Activated T-helper 1 cell treated with anti-CD3 and anti-CD28 coated beads, Interleukin-2, amount 50 U/mL, for 16 hours (primary cell): ENCODE measurements at places on chromosomes 1 and 21.

- no peak for DNase-seq
Observed at GRCh38 chr21:17455451-17455850, 57.4 kb upstream of the CXADR start.

GRCh38 chr21:22925032-22925431 is 1926.8 kb downstream of the NCAM2 start:
- DNase-seq, result no peak

- DNase-seq, result no peak
Observed at GRCh38 chr1:86450847-86451246, 17.9 kb upstream of the CLCA1 start.

- no peak for DNase-seq
Observed at GRCh38 chr1:198440842-198441241, 99.6 kb downstream of the ATP6V1G3 start.

DNA sequence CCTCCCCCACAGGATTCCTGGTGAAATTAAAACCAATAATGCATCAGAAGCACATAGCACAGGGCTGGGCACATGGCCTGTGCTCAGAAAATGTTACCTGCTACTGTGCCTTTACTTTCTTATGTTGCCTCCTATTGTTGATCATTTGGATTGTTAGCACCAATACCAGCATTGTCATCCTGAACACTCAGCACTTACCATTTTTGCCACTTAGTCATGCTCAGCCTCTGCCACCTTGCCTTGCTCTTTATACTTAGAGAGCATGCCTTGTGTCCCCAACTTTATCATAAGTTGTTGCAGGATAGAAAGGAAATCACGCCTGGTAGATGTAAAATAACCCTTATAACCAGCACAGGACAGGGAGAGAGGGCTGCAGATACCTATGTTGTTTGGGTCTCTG is 361.0 kb upstream of the RUNX1 start:
- no peak for DNase-seq

GRCh38 chr1:181319907-181320306 is 163.4 kb upstream of the CACNA1E start:
- no peak for DNase-seq

- DNase-seq, result no peak
Observed at GRCh38 chr1:205669341-205670149, 10.8 kb downstream of the SLC45A3 start.

DNA sequence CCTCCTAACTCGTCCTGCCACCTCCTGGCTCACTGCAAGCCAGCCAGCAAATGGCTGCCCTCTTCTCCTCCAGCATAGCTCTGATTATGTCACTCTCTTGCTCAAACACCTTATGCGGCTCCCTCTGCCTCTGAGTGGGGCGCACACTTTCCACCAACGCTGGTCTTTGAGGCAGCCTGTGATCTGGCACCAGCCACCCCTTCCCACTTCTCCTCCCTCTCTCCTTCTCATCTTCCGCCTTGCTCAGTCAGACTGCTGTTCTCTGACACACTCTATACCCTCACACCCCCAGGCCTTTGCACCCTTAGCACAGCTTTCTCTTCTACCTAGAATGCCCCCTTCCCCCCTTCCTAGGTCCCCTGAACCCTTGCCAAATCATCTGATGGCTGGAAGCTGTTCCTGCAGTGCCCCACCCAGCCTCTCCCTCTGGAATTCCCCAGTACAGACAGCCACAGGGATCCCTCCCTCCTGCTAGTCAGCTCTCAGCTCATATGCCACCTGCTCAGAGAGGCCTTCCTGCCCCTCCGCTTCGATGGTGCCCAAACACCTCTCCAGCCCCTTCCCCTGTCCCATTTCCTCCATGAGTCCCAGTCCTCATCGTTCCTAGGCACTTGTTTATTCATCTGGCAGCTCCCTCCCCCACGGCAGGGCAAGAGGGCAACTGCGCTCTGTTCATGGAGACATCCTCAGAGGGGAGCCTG is 21.7 kb upstream of the PEF1 start:
- DNase-seq, result no peak

DNA sequence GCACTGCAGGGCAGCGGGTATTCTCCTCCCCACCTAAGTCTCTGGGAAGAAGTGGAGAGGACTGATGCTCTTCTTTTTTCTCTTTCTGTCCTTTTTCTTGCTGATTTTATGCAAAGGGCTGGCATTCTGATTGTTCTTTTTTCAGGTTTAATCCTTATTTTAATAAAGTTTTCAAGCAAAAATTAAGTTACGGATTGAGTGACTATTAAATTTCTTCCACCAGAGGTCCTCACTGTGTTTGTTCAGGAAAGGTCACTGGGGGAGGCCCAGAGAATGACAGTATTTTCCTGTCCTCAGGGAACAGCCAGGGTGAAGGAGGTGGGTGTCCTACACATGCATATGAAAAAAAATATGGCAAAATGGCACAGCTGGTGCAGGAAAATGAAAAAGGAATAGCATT is 4.4 kb upstream of the ELF3 start:
- no peak for DNase-seq

GRCh38 chr1:166040202-166040997 is 126.4 kb downstream of the FAM78B start:
- no peak for DNase-seq

GRCh38 chr1:6007318-6008083 is 15.3 kb upstream of the NPHP4 start:
- DNase-seq, result no peak

- no peak for DNase-seq
Observed at GRCh38 chr1:59310549-59311250, 13.8 kb downstream of the FGGY start.

DNA sequence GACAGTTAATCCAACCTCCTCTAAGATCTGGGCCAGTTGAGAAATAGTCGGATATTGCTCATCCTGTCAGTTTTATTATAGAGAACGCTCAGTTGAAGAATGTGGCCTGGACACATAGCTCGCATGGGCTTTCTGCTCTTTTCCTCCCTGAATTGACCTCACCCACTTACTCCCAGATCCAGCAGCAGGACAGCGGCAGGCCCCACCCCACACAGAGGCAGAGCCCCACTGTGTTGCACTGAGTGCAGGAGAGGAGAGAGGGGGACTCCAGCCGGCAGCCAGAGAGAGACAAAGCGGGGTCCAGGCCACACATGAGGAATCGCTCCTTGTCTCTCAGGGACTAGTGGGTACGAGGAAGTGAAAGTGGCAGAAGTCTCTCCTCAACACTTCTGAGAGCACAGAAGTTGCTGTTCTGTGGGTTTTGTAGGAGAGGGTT is 78.6 kb downstream of the LAMC1 start:
- DNase-seq, result no peak

GRCh38 chr1:221972276-221973235 is 230.7 kb upstream of the DUSP10 start:
- DNase-seq, result no peak

DNA sequence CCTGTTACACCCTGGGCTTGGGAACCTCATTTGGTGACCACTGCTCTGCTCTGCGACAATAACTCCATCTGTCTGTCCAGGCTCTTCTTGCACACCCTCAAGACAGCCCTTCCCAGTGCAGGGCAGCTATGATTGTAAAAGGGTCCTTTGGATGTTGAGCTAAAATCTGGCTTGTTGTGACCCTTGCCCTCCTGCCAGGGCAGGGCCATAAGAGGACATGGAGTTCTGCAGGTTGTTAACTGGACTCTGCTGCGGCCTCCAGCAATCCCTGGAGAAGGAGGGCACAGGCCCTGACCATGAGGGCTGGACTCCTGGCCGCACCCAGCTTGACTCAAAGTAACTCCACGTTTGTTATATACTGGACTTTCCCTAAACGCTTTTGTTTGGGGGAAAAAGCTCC is 41.2 kb downstream of the DHCR24 start:
- no peak for DNase-seq

DNA sequence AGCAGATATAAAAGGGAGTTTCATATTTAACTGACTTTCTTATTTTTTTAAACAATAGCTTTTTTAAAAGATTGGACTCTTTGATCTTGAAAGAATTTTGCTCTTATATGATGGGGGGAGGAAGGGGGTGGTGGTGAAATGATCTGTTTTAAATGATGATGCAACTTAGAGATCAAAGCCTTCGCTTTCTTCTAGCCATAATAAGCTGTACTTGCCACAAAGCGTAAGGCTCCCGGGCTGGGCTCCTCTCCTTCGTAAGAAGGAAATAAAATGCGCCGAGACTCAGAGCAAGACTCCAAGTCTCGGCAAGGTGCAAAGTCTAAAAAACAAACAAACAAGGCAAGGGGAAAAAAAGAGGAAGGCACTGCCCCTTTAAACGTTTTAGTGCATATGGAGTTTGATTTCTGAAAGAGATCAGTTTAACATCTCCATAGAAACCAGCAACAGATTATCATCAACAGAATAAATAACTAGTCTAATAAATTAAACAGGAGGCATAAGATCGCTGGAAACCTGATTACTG is 3.3 kb downstream of the CASZ1 start:
- no peak for DNase-seq

- DNase-seq, result no peak
Observed at GRCh38 chr1:32339363-32339978, 3.4 kb upstream of the MARCKSL1 start.

GRCh38 chr1:241591736-241592135 is 48.4 kb downstream of the CHML start:
- no peak for DNase-seq

GRCh38 chr1:172360511-172360910 is 60.0 kb upstream of the C1orf105 start:
- no peak for DNase-seq

- DNase-seq, result no peak
Observed at GRCh38 chr1:86502721-86503405, 34.1 kb downstream of the CLCA1 start.

GRCh38 chr1:44239961-44240371 is 26.7 kb downstream of the DMAP1 start:
- DNase-seq, result no peak

DNA sequence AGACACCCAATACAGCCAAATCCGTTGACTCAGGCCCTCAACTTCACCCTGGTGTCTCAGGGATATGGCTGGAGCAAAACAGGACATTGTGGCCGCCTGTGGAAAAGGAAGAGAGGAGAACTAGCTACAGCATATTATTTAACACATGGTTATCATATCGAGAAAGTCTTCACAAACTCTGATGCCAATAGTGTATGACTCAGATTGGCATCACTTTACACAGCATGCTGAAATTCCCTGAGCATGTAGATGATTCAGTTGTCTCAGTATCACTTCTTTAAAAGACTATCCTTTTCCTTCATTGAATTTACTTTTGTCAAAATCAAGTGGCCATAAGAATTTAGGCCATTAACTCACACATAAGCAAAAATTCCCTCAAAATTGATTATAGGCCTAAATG is 20.1 kb downstream of the HSD3B2 start:
- no peak for DNase-seq

GRCh38 chr21:36654324-36654723 is 44.6 kb upstream of the SIM2 start:
- no peak for DNase-seq

GRCh38 chr21:46114963-46115362 is 17.1 kb downstream of the COL6A2 start:
- no peak for DNase-seq

DNA sequence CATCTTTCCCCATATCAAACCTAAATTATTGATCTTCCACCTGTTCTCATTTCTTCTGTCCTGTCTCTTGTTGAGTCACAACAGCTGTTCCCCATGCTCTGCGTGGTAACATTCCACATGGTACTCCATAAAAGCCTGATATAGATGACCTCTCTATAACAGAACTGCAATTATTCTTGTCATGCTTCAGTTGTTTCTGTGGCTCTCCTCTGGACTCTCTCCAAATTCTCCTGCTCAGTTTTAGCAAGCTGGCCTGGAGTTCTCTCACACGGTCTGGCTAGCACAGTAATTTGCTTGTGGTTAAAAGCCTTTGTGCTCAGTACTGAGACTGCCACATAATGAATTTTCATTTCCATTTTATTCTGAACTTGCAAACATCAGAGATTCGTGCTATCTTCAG is 10.6 kb upstream of the LRRC39 start:
- no peak for DNase-seq

DNA sequence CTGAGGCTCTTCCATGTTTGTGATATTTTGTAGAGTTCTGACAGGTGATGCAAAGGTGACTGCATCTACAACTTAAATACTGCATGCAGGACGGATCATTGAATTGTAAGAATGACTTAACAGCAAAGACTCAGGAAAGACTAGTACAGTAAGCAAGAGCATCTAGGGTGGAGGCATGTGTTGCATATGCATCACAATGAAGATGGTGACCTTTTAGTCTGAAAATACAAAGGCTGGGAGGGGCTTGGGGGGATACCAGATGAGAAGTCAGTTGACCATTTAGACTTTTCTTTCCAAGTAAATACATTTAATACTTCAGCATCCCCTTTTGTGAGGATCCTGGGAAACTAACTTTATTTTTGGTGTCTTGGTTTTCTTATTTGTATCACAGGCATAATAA is 145.5 kb downstream of the NUF2 start:
- no peak for DNase-seq

GRCh38 chr1:207404849-207405525 is 49.1 kb upstream of the CR2 start:
- no peak for DNase-seq

DNA sequence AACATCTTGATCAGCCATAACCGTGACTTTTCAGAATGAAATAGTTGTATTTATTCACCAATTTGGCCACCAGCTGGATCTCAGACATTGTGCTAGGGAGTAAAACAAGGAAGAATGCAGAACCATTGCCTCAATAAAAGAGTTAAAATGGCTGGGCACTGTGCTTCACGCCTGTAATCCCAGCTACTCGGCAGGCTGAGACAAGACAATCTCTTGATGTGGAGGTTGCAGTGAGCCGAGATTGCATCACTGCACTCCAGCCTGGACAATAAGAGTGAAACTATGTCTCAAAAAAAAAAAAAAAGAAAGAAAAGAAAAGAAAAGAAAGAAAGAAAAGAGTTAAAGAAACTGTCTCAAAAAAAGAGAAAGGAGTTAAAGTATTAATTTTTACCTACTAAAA is 199.5 kb downstream of the TPR start:
- DNase-seq, result no peak

DNA sequence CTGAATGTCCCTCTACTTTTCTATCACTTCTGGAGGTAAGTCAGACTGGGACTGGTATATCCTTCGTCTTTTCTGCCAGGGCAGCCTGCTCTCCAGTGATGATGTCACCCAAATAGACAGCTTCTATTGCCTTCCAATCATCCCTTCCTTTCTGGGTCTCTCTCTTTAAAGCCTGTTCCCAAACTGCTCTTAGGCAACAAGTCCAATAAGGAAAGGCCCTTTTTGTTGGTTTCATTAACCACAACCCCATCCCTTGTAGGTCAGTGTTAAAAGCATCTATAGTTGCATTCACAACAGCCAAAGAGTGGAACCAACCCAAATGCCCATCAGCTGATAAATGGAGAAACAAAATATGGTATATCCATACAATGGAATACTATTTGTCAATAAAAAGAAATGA is 114.4 kb downstream of the CNIH3 start:
- DNase-seq, result no peak
